ENCODE measurements at places on chromosomes 11 and 22.

DNA sequence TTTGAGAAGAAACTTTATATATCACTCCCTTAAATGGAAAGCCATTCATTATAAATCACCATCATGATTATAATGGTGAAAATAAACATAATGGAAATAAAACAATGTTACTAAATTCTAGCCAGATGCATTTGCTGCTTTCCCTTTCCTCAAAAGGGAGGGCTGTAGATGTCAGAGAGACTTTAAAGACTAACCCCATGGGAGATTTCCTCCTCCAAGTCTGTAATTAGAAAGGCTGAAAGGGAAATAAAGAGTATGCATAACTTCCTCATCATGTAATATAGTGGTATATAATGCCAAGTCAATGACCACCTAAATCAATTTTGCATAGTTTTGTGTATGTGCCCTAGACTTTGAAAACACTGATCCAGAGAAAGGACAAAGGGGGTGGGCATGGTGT lies 6.4 kb downstream of the CD6 start:
- no peak for DNase-seq

GRCh38 chr11:15227011-15227410 lies 112.3 kb downstream of the INSC start:
- DNase-seq: no peak

DNA sequence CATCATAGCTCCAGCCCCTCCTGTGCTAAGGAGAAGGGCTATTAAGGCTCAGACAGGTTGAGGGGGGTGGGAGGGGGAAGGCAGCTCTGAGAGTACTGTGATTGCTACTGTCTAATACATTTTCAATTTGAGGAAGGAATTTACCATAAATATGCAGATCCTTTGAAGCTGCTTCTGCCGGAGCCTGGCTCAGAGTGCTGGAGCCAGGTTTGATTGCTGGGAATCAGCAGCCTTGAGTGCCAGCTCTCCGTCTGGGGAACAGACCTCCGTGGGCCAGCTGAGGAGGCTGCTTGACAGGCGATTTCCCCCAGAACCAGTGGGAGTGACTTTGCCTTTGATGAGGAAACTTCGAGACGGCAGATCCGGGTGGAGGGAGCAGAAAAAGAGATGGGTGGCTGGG lies 141.7 kb upstream of the TBCEL start:
- DNase-seq: no peak

GRCh38 chr22:26763633-26764361 lies 106.4 kb downstream of the MIAT start:
- no peak for DNase-seq

- no peak for DNase-seq
Observed at GRCh38 chr11:117478126-117478860, 150.6 kb downstream of the CEP164 start.

- no peak for DNase-seq
Observed at GRCh38 chr11:60566776-60567175, 51.6 kb downstream of the MS4A13 start.

DNA sequence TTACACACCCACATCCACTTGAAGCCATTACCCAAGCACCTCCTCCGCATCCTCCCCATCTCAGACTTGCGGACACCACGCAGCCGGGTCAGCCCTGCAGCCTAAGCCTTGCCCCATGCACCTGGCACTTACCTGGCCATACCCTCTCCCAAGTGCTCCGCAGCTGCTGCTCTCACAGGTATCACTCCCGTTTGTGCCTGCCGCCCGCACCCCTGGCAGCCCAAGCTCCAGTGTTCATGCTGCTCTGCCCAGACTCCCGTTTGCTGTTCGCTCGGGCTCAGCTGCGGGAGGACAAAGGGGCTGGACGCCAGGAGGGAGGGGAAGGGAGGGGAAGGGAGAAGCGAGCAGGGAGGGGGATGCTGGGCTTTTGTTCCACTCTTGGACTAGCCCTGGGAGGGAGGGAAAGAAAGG lies at the start of gene KLHL35:
KLHL35 (minus strand) TSS at position 293 of the 411 bp plus-strand sequence. CDS start 2,574 bp downstream, outside the sequence.
- DNase-seq: no peak

DNA sequence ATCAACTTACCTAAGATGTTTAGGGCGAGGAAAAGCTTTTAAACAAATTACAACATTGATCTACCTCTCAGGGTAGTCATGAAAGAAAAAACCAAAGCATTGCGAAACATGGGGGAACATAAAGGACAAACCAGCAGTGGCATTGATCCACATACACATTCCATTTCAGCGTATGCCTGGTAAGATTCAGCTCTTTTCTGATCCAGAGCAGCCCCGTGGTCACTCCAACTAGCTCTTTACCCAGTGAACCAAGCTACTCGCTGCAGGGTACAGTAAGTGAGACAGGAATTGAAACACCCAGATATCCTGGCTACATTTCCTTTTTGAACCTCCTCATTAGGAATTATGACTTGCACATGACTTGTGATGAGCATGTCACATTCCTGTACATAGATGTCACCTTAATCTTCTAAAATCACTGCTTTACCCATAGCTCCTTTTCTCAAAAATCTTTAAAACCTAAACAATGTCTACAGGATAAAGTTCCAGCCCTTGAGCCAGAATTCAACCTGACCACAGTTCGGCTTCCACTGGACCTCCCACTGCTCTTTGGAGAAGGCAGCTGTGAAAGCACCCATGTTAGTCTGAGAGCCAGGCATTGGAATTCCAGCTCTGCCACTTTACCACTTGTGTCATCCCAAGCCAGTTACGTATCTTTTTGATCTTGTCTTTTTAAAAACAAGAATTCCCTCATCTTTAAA lies 42.9 kb upstream of the AKIP1 start:
- DNase-seq: no peak

- DNase-seq: no peak
Observed at GRCh38 chr11:65599955-65600246, 4.3 kb upstream of the KCNK7 start.

DNA sequence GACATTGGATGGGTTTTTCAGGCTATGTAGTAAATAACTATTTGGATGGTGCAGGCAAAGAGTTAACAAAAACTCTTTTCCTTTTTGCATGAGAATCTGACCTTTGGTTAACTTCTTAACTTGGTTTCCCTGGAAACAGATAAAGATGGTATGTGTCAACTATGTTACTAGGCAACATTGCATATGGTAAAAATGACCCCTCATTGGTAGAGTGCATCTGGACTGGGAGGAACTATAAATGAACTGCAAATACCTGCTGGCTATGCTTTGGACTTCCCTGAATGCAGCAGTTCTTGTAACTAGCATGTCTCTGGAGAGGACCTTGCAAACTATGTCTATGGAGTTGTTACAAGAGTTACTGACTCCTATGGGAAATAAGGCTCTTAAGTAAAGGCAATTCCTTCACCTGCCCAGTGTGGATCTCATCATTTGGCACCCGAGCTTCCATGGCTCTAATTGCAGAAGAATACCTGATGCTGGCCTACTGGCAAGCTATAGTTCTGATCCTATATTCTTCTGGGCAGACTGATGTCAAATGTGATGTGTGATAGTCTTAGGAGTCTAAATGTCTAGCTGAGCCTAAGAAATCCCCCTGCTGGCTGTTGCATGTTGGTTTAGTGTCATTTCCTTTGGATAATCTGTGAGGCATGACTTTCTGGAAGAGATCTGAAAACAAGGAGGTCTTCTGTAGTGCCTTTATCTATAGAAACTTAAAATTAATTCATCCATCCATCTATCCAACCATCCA lies 126.7 kb upstream of the MTMR2 start:
- no peak for DNase-seq

GRCh38 chr11:32905028-32905667 lies 12.5 kb downstream of the QSER1 start:
- no peak for DNase-seq

DNA sequence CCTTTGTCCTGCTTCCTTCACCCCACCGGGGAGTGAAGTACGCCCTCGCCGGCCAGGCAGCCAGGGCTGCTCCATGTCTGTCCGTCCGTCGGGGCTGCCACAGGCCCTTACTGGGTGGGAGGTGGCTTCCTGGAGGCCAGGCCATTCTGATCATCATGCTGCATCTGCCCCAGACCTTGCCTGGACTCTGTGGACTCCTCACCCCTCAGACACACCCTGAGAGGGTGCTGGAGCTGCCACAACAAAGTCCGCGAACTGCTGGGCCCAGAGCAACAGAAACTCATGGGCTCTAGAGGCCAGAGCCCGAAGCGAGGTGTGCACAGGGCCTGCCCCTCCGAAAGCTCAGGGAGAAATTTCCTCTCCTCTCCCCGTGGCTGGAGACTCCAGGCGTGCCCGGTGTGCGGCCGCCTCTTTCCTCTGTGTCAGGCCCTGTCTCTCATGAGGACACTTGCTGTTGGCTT lies 124.2 kb downstream of the KCNQ1OT1 start:
- no peak for DNase-seq

- DNase-seq: no peak
Observed at GRCh38 chr22:47335958-47336357, 573.5 kb downstream of the TBC1D22A start.

DNA sequence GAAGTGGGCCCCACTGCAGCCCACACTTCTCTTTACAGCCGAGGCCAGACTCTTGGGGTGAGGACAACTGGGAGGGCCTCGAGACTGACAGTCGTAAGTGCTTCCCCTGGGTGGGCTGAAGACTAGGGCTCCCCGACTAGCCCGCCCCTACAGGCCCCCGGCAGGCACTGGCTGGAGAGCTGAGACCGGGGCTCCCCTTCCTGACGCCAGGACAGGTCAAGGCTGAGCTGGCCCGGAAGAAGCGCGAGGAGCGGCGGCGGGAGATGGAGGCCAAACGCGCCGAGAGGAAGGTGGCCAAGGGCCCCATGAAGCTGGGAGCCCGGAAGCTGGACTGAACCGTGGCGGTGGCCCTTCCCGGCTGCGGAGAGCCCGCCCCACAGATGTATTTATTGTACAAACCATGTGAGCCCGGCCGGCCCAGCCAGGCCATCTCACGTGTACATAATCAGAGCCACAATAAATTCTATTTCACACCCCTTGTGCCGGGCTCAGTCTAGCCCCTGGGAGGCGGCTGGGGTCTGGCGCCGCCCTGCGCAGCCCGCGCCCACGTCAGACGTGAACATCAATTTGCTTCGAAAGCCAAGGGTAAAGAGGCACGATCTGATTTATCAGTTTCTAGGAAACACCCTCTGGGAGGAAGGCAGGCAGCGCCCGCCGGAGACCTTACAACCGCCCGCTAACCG lies 13.5 kb downstream of the SCYL1 start:
- no peak for DNase-seq

DNA sequence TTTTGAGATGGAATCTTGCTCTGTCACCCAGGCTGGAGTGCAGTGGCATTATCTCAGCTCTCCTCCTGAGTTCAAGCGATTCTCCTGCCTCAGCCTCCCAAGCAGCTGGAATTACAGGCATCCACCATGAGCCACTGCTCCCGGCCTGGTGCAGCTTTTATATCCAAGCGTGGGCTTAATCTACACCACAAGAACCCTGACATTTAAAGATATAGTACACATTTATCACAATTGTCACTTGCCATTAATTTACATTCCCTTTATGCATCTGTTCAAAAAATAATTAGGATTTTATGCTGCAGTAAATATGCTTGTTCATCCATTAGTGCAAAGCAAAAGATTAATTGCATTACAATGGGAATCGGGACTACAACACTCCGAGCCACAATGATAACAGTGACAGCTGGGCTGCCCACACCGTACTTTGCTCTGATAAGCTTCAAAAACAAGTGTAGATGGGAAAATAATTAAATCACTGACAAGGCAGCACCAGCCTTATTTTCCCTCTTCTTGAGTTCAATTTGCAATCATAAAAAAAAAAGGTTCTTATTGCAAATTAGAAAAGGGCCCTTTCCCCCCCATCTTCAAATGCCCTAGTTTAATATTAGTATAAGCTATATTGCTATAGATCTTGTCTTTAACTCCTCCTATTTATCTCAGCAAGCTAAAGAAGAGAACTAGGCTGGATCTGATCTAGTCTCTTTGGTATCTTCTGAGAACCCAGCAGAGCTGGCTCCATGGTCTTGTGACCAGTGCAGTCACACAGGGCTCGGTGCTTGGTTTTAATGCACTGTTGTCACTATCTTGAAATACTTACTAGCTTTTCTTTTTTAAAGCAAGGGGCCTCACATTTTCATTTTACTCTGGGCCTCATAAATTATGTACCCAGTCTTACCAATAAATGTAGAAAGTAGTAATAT lies 206.2 kb upstream of the LRRC4C start:
- DNase-seq: no peak

DNA sequence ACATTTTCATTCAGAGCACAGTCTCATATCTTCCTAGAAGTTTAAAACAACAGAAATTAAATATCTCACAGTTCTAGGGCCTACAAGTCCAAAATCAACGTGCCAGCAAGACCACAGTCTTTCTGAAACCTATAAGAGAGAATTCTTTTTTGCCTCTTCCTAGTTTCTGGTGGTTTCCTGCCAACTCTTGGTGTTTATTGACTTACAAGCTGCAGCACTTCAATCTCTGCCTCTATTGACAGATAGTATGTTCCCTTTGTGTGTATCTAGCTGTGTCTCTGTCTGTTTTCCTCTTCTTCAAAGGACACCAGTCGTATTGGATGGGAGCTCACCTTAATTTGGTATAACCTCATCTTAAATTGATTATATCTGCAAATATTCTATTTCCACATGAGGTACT lies 347.5 kb downstream of the DCDC1 start:
- DNase-seq: no peak

DNA sequence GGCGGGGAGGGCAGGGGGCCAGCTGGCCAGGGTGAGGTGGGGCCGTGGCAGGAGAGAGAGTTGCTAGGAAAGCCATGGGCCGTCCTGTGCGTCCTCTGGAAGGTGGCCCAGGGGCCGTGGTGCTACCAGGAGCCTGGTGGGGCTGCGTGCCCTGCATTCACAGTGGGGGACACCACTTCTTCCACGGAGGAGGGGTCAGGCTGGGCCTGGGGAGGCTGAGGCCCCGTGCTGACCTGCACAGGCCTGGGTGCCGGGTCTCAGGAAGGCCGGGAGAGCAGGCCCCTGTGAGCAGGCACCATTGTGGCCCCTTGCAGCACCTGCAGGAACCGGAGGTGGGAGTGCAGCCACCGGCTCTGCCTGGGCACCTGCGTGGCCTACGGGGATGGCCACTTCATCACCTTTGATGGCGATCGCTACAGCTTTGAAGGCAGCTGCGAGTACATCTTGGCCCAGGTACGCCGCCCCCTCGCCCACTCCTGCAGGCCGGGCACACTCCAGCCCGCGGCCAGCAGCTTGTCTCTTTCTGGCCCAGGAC lies 12.0 kb downstream of the MUC5B start:
- DNase-seq: no peak

Measured in NCI-H1694 treated with DMSO at 0.1 percent for 48 hours (cell line).